ENCODE measurements at places on chromosomes 5 and 9.

GRCh38 chr9:95769909-95770433, 105.5 kb upstream of the ERCC6L2 start:
- DNase-seq = no peak

GRCh38 chr9:91162311-91162710, 199.4 kb downstream of the AUH start:
- no peak for DNase-seq

GRCh38 chr5:168826246-168826725, 247.1 kb upstream of the PANK3 start:
- no peak for DNase-seq

DNA sequence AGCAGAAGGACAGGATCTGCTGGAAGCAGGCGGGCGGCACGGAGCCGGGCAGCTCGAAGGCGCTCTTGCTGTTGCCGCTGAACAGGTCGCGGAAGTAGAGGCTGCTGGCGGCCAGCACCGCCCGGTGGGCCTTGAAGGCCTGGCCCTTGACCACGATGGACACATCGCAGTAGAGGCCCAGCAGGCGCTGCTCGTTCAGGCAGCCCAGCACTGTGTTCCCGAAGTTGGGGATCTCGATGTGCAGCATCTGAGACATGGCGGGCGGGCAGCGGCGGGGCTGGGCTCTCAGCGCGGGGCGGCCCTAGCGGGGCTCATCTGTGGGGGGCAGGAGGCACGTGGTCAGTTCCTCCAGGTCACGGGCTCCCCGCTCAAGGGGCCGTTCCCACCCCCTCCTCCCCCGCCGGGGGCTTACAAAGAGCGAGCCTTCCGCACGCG, 44.8 kb downstream of the NACC2 start:
- DNase-seq = no peak

GRCh38 chr9:89394412-89394811, 76.1 kb downstream of the SECISBP2 start:
- DNase-seq = no peak

DNA sequence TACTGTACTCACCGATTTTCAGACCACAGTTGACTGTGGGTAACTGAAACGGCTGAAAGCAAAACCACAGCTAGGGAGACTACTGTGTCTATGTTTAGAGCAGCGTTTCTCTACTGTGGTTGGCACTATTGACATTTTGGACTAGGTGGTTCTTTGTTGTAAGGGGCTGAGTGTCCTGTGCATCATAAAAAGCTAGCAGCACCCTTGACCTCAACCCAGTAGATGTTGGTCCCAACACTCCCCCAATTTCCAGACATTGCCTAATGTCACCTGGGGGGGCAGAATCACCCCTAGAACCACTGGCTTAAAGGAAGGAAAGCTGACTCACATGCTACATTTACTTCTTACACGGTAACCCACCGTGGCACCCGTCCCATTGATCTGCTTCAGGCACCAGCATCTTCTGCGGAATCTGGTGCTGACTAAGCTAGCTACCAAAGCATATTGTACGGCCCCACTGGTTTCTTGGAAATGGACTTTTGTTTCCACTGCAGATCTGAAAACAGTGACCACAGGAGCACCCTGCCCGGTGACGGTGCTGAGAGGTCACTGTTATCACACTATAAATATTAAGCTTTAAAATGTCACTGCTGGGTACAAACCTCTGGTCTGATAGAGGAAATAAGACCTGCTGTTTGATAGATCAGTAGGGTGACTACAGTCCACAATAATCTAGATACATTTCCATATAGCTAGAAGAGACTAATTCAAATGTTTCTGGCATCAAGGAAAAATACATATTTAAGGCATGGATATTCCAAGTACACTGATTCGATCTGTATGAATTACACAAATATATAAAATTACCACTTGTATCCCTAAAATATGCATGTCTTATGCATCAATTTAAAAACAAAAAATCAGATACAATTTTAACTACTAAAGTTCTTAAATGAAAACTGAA, 151.4 kb downstream of the HSD17B3 start:
- no peak for DNase-seq

- DNase-seq = peak; percentile 61
Measured at GRCh38 chr5:59099270-59099994, 516.6 kb downstream of the RAB3C start.

DNA sequence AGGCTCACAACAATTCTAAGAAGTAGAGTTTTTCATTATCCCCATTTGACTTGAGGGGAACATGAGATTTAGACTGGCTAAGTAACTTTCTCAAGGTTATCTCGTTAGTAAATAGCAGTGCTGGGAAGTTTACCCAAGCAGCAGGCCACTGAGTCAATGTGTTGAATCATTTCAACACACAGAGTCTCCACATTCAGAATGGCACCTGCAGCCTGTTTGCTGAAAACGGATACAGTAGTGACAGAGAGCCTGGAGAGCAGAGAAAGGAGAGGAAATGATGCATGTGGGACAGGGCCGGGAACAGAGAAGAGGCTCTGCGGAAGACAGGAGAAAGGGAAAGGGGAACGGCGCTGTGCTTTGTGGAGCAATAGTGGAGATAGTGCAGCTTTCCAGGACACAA, 33.5 kb upstream of the ZSWIM6 start:
- no peak for DNase-seq
